T follicular helper cell (primary cell): ENCODE measurements at places on chromosomes 12 and 14.

DNA sequence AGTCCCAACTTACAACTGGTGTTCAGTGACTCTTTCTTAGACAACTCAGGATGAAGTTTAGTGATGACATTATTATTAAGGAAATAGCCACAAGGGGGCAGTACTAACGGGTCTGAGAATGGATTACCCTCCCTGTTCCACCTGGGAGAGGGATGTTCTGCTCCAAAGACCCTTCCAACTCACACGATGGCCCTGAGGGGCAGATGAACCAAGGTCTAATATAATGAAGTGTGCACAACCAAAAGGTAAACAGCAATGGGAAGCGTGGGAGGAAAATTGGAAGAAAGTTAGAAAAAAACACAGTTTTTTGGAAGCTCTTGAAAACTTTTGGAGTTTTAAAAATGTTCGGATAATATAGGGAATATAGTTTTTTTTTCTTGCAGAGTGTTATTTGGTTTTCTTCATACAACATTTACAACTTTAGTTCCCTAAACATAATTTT, 24.0 kb downstream of the FGF6 start:
- DNase-seq = no peak

GRCh38 chr14:58702441-58703160, 64.8 kb downstream of the DACT1 start:
- no peak for DNase-seq

- DNase-seq = no peak
Observed at GRCh38 chr12:27549801-27550652, 26.0 kb downstream of the PPFIBP1 start.

GRCh38 chr14:100618318-100618693, 31.1 kb upstream of the BEGAIN start:
- DNase-seq = no peak

- no peak for DNase-seq
Observed at GRCh38 chr14:61478971-61479473, 157.6 kb downstream of the PRKCH start.

DNA sequence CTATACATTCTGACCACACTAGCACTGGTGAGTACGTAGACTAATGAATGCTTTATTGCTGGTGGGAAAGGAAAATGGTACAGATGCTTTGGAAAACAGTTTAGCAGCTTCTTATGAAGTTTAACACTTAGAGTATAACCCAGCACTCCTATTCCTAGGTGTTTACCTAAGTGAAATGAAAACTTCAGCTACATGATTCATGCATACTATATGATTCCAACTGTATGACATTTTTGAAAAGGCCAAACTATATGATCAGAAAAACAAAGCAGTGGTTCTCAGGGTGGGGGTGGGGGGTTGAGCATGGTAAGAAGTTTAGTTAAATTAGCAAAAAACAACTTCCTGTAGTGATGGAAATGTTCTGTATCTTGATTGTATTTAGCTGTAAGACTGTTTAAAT, 22.1 kb upstream of the ARID4A start:
- DNase-seq = no peak

GRCh38 chr12:89189448-89189847, 162.9 kb downstream of the DUSP6 start:
- DNase-seq = no peak

- DNase-seq = no peak
Observed at GRCh38 chr12:110373025-110373424, 30.5 kb downstream of the ANAPC7 start.

- DNase-seq = no peak
Observed at GRCh38 chr12:90741611-90742010, 213.4 kb downstream of the CCER1 start.

DNA sequence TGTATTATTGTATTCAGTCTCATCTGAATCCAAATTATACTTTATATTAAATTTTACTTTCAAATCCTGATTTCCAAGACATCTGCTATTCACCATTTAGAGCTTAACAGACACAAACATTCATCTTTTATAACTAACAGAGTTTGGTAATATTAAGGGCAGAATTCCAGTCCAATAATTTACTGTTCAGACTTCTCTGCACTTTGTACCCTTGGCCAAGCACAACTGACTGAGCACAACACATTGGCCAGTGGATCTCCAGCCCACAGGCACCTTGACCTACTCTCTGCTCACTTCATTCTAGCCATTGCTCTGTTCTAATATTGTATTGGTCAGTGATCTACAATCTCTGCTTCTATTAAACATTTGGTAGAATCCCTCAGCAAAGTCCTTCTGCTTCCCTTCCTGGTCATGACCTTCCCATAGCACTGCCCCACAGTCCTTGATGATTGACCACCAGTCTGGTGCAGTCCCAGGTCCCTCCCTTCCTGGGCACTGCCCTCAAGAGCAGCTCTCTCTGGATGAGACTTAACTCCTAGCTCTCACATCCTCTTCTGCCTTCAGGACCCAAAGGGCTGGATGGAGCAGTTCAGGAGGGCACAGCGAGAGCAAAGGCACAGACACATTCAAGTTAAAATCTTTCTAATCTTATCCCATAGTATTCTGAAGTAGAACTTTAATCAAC, 97.7 kb upstream of the OVCH1 start:
- no peak for DNase-seq

- no peak for DNase-seq
Observed at GRCh38 chr14:92415969-92416368, 93.0 kb downstream of the SLC24A4 start.

GRCh38 chr12:117986705-117987469, 18.1 kb upstream of the KSR2 start:
- DNase-seq = no peak

DNA sequence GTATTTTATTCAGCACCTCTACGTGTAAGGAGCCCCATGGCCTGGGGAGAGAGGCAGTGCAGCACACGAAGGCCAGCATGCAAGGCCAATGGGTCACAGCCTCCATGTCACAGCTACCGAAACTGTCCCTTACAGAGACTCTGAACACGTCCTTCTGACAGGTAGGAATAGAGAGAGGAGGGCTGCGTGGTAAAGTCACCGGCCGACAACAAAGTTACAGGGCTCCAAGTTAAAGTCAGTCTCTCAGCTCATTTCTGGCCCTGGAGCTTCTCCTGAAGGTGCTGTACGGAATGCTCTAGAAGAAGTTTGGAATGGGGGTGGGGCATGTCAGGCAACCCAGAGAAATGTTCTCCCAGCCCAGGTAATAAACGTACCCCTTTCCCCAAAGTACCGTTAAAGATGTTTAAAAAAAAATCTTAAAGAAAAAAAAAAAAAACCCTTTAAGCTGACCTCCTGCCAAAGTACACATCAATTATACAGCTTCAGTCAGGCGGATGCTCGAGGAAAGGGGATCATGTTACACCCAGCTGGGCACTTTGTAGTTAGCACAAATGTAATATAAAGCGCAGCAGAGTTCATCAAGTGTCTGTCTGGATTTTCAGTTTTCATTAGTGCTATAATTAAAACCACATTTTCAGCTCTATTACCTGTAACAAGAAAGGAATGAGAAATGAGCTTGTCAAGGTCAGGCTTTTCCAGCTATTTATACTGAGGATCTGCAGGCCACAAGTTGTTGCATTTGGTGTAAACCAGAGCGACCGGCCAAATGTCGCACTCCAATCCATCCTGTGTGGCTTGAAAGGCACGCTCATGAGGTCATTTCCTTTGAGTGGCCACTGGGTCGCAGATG, 53.3 kb upstream of the CDKN3 start:
- no peak for DNase-seq

DNA sequence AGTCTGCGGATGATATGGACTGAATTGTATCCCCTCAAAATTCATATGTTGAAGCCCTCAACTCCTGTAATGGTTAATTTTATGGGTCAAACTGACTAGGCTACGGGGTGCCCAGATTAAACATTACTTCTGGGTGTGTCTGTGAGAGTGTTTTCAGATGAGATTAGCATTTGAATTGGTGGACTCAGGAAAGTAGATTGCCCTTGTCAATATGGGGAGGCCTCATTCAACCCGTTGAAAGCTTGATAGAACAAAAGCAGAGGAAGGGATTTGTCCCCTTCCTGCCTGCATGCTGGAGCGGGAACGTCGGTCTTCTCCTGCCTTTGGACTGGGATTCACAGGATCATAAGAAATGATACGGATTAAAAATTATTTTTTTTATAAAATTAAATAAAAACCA, 84.5 kb downstream of the BBS10 start:
- no peak for DNase-seq

- DNase-seq = no peak
Observed at GRCh38 chr12:64006211-64006825, 161.8 kb downstream of the SRGAP1 start.

DNA sequence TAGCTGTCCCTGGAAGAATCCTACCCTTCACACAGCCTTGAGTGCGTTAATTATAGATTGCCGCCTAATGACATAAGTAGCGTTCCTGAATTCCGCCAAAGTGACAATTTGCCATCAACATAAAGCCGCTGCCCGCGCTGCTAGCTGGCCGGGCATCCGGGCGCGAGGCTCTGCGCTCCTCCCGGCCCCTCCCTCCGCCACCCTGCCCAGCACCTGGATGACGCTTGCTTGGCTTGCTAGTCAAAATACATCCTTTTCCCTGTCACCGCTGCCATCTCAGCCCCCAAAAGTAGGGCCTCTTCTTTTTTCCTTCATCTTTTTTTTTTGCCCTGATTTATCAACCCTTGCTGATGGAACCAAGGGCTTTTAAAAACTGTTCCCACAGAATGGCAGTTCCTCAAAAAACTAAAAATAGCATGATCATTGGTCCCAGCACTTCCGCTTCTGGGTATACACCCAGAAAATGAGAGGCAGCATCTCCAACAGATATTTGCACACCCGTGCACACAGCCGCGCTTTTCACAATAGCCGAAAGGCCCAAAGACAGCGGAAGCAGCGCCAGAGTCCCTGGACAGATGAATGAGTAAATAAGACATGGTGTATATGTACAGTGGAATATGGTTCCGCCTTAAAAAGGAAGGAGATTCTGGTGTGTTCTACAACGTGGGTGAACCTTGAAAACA, 235.2 kb downstream of the BCL11B start:
- no peak for DNase-seq

DNA sequence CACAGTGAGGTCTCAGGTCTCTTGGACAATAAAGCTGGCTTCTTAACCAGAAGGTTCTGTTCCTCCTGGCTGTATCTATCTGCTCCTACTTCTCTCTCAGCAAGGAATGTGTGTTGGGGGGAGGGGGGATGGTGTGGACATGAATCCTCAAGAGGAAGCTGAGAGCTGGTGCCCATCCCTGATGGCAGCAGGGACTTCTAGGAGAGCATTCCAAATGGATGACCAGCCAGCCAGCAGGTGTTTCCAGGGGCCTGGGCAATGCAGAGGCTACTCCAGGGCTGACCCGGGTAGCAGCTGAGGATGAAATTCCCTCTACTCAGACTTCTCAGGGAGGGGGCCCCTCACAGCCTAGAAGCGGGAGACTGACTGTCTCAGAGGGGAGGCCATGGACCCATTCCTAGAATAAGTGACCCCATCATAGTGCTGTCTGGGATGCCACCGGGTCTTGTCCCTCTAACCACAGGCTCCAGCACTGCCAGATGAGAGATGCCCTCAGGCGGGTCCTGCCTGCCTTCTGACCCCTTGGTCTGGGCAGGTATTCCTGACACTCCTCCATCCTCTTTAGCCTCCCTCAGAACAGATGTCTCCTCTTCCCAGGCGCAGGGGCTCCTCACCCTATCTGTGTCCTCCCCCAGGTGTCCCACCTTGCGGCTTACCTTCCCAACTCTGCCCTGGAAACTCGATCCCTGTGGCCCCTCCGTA, 1.2 kb downstream of the RAB15 start:
- DNase-seq = no peak
